Stimulated activated CD8-positive, alpha-beta memory T cell treated with anti-CD3 and anti-CD28 coated beads, Interleukin-12 subunit alpha, Interleukin-12 subunit beta, amount 100 ng/mL, for 4 hours (primary cell): ENCODE measurements at places on chromosomes 3 and 15.
A peak's percentile ranks its signal among the peaks of the same experiment; 100 is the strongest.

GRCh38 chr3:37630441-37630840 lies 231.2 kb upstream of the CTDSPL start:
- no peak for DNase-seq

- no peak for DNase-seq
These were observed 60.3 kb downstream of the BDH1 start for GRCh38 chr3:197495499-197495898.

GRCh38 chr3:39290255-39290654 lies 10.4 kb upstream of the CX3CR1 start:
- no peak for DNase-seq

DNA sequence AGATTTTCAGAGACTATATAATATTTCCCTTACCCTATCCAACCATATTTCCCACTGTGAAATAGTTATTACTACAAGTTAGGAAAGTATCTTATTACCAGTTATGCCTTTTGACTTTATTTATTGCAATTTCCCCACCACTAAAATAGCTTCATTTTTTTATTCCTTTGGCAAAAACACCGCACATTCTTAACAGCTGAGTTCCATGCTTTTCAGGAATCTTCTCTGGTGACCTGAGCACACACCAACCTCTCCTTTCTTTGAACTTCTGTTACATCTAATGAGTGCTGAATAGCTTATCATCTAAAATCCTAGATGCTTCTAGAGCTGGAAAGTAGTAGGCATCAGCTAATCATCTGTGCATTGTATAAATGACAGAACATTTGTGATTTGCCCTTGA lies 99.1 kb downstream of the UBE2E2 start:
- no peak for DNase-seq

DNA sequence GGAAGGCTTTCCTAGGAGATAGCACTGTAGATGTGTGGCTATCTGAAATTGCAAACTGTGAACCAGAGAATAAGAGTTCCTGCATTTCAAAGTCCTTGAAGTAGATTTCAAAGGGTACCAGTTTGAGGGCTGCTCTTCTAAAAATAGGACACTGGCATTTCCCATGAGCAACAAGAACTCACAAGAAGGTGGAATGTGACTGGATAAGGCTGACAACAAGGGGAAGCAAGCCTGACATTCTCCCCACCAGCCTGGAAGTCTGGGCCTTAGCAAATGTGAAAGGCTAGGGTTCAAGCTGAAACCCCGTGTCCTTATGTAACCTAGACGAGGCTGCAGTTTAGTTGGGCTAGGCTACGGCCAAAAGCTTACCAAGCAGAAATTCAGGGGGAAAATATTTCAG lies 18.7 kb upstream of the TJP1 start:
- DNase-seq, result no peak

DNA sequence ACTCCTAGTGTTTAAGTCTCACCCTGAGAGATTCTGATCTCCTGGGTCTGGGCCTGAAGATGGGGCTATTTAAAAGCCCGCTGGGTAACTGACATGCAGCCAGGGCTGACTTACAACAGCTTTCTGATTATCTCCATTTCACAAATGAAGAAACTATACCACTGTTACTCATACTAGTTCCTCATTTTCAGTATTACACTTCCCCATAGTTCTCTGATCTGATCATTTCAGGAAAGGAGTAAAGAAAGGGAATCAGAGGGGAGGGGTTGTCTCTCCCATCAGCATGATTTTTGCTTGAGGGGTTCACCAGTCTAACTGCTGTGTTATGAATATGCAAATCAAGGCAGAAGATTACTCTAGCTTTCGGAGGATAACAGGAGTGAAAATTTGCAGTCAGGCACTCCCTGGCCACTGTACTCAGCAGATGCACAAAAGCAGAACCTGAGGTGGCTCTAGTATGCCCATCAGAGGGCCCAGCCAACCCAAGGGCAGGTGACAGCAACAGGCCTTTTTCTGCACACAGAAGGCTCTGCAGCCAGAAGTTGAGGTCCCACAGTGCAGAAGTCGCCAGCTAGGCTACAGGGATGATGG lies 59.4 kb downstream of the DAPK2 start:
- DNase-seq, result no peak

DNA sequence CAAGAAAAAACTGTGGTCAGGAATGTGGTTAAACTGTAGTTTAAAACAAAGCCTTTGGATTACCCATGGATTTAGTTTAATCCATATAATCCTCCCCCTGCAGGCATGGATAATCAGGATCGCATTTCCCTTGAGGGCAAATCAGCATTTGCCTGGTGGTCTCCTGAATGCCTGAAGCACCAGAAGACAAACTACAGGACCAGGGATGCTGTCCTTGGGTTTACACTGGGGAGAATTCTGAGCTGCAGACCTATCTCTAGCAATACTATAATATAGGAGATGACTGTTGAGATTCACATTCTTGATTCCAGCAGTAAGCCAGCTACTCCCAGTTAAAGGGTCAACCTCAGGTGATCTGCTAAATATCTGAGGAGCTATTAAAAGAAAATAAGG lies 10.6 kb downstream of the PIK3CB start:
- no peak for DNase-seq

GRCh38 chr3:71397046-71397445 lies 186.5 kb downstream of the FOXP1 start:
- DNase-seq, result no peak

DNA sequence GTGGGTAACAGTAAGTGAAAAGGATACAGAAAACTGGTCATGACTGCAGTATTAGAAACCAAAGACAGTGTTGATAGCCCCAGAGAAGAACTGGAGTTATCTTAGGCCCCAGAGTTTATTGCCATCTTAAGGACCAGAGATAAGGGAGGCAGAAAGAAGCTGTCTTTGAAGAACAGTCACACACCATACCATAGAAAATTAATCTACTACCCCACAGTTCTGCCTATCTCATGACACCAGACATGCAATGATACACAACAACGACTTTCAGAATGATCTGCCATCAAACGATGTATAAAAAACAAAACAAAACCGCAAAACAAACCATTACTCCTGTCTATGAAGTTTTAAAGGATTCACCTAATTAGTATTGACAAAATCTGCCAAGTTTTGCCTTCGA lies 9.6 kb downstream of the CPOX start:
- no peak for DNase-seq

DNA sequence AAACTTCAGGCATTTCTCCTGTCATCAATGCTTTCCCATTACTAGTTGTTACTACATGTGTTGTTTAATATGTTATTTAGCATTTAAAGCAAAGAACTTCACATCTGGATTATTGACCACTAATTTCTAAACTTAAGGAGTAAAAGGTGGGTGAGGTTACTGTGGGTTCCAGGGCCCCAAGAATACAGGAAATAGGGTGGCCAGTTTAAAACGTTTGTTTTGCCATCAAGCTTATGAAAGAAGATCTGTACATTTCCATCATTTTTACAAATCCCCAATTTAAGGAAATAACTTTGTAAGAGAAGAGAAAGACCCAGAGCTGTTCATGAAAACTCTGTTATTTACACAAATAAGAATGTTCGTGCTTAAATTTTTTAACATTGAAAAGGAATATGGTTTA lies 54.5 kb upstream of the ACKR4 start:
- no peak for DNase-seq

DNA sequence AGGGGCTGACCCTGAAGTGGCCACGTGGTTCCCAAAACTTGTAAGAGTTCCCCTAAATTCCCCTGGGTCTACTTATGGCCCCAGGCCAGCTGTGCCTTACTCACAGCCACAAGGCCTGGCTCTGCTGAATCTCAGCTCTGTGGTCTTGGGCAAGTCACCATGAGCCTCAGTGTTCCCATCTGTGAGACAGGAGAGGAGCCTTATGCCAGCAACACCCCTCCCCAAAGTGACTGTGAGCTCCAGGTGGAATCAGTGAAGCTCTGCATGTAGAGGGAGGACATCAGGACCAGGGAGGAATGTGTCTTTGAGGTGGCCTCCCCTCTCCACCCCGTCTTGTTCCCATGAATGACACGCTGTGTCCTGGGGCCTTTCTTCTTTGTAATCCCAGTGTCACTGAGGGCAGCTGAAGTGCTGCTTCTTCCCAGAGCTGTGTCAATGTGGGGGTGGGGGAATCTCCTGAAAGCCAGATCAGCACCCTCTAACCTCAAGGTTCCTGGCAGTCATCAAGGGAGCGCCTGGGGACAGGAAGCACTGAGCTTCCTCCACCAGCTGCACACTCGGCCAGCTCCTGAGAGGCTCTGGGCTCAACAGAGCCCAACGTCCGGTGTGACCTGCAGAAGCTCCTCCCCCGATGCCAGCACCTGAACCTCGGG lies 258.9 kb downstream of the UACA start:
- DNase-seq, result no peak

DNA sequence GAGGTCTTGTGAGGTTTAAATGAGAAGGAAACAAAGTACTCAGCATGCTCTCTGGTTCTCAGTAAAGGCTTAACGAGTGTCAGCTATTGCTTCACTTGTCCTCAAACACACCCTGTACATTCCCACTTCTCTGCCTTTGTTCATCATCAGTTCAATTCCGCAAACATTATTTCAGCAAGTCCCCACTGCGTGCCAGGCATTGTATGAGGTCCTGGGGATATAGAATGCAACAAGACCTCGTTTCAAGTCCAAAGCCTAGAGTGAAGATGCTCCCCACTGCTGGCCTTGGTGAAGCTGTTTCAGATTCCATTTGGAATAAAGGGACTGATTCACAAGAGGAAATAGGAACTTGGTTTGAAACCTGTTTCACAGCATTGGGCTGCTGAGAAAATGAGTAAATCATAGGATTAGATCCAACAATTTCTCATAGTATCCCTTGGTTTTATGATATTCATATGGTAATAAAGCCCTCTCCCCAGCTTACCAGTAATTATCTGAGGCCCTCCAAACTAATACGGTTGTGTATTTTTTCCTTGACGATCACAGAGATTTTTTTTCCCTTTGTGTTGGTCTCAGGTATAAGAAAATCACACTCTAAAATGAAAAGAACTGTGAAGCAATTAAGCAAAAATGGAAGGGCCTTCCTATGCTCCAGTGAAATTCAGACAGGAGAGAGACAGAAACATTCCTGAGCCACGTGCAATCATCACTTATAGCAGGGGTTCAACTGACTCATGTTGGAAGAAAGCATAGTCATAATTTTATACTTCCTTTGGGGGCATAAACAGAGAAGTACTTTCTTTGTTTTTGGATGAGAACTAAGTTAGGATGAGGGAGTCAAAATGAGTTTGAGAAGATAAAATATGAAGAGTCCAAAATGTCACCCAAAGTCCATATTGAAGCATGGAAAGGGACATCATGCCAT lies 258.6 kb downstream of the RORA start:
- DNase-seq, result no peak

DNA sequence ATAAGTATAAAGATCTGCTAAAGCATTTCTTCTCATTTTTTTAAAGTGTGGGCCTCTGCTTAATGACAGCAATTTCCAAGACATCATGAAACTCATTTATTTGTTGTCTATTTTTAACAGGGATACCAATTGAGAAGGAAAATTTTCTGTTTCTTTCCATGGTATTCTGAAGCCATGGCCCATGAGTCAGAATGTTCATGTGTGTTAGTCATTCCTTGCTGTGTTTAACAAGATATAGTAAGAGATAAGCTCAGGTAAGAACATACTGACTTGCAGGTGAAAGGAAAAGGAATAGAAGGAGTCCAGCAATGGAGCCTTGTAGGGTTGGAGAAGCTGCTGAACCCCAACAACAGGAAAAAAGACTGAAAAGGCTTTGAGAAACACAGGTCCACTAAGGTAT lies 17.0 kb upstream of the ARID3B start:
- no peak for DNase-seq

DNA sequence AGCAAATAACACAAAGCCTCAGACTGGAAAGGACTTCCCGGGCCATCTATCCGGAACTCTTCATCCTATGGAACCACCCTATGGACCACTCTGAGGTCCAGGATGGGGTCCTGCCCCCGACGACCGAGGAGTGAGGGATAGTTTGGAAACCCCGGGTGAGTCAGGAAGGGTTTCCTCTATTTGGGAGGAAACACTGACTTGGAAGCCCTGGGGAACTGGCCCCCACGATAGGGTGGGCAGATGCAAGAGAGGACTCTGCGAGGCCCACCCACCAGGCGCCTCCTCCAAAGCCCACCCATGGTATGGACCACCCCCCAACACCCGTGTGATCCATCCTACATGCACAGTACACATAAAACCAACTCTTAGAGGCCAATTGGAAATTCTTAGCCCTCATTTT lies 69.4 kb downstream of the CPN2 start:
- DNase-seq, result no peak

DNA sequence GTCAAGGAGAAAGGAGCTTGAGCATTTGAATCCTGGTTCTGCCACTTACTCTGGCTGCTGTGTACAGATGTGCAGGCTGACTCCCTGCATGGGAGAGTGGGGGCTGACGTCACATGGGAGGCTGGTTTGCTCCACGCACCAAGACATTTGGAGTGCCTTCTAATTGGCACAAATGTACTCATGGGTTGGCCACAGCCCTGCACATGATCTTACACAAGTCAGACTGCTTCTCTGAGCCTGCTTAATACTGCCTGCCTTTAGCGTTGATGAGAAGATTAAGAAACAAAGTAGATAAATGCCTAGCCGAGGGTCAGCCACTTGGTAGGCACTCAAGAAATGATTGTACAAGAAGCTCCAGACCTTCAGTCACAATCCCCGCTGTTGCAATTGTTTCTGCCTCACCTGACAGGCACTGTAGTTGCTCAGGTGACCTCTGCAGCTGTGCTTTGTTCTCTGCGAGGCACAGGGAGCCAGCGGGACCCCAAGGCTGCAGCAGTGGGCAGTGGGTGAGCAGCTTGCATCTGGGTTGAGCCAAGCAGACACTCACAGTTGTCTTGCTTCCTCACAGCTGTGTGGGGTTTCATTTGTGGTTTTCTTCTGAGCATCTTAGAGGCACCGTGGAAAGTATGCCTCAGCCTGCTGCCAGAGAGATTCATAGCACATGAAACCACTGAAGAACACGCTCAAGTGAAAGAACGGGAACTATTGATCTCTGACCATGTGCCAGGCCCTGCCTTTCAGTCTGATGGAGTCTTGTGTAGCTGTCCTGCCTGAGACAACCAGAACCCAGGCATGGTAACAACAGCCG lies 33.1 kb downstream of the GRK7 start:
- DNase-seq, result peak; percentile 55

- DNase-seq, result no peak
These were observed 153.5 kb upstream of the LPP start for GRCh38 chr3:188000361-188000861.

DNA sequence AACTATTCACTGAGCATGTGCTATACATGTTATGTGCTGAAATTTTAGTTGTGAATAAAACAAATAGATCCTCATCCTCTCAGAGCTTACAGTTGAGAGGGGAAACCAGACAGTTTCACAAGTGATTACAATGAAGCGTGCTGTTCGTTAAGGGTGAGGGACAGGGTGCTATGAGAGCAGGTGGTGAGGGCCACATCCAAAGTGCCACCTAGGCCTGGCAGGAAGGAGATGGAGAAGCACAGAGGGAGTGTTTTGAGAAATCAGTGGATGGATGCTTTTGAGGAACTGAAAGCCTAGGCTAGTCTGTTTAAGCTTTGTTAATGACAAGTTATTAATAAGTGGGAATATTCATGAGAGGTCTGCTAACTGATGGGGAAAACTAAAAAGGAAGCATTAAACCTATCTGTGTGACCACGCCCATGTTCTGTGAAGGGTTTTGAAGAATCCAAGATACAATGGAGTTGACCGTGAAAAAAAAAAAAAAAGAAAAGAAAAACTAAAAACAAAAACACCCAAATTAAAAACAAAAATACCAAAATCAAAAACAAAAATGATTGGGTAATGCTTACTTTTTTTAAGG lies 7.3 kb downstream of the MCTP2 start:
- no peak for DNase-seq

- DNase-seq, result no peak
These were observed 113.5 kb downstream of the VPS13C start for GRCh38 chr15:61946778-61947177.

- no peak for DNase-seq
These were observed 180.0 kb downstream of the CD47 start for GRCh38 chr3:107910713-107911259.

- no peak for DNase-seq
These were observed 324.1 kb upstream of the ICE2 start for GRCh38 chr15:60803059-60803458.
